ENCODE measurements at places on chromosomes 7 and 10. TPM values are rescaled to one million over a fixed set of nuclear protein-coding genes. Genes with fewer than 3 reads are reported as not detected.

Gene NACAD
- total RNA-seq: 5.5 TPM

Gene FGFR2
- total RNA-seq: not detected

DNA sequence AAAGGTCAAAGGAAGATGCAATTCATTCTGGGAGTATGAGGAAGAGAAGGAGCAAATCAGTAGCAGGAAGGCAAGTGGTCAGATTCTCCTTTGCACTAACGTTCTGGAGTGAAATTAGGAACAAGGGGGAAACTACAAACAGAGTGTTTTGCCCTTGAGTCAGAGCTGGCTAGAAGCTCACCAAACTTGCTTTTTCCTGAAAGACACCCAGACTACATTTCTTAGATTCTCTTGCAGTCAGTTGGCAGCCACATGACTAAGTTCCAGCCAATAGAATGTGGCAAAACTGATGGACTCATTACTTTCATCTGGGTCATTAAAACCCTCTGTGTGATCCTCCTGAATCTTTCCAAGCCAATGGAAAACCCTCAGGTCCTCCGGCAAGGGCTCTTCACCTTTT lies 18.6 kb upstream of the DLX5 start:
- DNase-seq: no peak

DNA sequence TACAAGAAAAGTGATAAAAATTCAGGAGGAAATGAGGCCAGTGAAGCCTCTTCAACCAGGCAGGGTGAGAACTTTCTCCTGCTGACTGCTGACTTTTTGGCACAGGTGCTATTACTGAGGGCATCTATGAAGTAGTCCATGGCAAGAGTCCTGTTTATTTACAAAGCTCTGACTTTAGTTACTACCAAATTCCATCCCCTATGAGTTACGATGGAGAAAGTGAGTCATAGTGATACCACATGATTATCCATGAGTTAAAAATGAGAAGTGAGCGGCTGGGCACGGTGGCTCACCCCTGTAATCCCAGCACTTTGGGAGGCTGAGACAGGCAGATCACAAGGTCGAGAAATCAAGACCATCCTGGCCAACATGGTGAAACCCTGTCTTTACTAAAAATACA lies 19.9 kb downstream of the CCDC3 start:
- DNase-seq: no peak

DNA sequence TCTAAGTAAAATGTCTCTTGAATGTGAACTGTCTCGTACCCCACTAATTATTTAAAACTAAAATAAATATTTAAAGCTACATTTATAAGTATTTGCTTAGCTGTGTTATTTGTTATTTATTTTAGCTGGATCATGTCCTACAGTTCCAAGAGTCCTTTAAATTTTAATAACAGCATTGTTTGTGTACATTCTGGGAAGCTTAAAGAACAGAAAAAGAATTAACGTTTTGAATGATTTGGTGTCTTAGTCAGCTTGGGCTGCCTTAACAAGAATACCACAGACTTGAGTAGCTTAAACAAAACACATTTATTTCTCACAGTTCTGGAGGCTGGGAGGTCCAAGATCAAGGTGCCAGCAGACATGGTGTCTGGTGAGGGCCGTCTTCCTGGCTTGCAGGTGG lies 107.4 kb downstream of the ITIH5 start:
- DNase-seq: no peak

GRCh38 chr10:43110338-43111071 lies 27.7 kb upstream of the CSGALNACT2 start:
- peak; percentile 65 for DNase-seq

DNA sequence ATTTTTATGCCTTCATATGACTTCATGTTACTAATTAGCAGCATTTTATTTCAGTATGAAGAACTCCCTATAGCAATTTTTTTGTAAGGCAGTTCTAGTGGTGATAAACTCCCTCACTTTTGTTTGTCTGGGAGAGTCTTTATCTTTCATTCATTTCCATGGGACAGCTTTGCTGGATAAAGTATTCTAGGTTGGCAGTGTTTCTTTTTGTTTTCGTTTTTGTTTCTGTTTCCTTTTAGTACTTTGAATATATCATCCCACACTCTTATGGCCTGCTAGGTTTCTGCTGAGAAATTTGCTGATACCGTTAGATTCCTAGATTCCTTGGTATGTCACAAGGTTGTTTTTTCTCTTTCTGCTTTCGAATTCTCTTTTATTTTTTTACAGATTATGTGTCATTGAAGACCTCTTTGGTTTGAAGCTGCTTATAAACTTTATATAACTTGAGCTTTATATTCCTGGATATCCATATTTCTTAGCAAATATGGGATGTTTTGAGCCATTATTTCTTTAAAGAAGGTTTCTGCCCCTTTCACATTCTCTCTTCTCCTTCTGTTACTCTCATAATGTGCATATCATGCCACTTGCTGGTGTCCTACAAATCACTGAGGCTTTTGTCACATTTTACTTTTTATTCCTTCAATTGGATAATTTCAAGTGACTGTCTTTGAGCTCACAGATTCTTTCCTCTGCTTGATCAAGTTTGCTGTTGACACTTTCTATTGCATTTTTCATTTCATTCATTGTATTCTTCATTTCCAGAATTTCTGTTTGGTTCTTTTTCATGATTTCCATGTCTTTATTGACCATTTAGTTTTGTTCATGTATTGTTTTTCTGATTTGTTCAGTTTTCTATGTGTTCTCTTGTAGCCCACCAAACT lies 28.9 kb upstream of the AHR start:
- no peak for DNase-seq

- DNase-seq: no peak
These were observed 18.0 kb upstream of the TBXAS1 start for GRCh38 chr7:139811066-139811465.

- DNase-seq: peak; percentile 7
These were observed 25.0 kb downstream of the ZPBP start for GRCh38 chr7:50068026-50068425.

- DNase-seq: peak; percentile 29
These were observed 58.9 kb downstream of the SH2D4B start for GRCh38 chr10:80596391-80597257.

All from fibroblast of the aortic adventitia (primary cell).